ENCODE measurements at places on chromosomes 7 and 10.
A peak's percentile ranks its signal among the peaks of the same experiment; 100 is the strongest.

DNA sequence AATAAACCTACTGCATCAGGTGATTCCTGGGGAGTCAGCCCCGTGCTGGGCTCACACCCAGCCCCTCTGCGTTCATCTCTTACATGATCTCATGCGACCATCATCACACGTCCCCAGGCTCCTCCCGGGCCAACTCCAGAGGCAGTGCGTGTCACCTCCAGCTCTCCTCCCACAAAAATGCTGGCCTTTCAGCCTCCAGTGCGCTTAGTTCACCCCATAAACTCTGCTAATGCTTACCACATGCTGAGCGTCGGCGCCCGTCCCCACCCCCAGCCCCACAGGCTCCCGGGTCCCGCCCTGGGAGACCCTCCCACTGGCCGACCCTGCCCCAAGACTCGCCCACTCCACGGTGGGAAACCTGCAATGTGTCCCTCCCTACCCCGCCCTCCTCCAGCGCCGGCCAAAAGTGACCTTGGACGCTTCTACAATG lies 816 bp upstream of the SDK1 start:
- no peak for DNase-seq

DNA sequence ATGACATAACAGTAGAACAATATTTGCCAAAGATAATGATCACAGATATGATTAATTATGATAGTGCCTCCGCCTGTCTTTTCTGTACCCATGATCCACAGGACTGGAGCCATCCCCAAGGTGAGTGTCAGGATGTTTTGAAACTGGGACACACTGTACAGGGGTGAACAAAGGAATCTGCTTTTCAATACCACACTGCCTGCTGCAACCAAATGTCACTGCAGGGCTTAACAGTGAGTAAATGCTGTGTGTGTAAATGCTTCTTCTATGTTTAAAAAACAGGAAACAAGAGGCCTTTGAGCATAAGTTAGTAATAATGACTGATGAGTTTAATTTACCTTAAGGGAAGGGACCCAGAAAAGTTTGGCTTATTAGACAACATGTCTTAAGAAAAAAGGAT lies 65.2 kb downstream of the HBP1 start:
- DNase-seq, result no peak

DNA sequence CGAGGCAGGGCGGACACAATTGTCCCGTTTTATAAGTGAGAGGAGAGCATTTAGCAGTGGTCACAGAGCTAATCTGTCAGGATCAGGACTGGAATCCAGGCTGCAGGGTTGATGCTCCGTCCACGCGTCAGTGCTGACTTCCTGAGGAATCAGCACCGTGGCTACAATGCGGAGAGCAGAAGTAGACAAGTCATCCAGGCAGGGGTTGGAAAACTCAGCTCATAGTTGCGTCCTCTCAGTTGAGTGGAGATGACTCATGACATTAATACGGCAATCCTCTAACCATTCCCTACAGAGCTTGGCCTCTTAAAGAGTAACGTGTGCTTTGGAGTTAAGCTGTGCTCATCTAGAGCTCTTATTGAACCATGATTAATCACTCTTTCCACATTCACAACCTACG lies 17.1 kb upstream of the HTR5A start:
- DNase-seq, result no peak

GRCh38 chr10:33056828-33057596 lies 99.0 kb upstream of the ITGB1 start:
- DNase-seq, result no peak

DNA sequence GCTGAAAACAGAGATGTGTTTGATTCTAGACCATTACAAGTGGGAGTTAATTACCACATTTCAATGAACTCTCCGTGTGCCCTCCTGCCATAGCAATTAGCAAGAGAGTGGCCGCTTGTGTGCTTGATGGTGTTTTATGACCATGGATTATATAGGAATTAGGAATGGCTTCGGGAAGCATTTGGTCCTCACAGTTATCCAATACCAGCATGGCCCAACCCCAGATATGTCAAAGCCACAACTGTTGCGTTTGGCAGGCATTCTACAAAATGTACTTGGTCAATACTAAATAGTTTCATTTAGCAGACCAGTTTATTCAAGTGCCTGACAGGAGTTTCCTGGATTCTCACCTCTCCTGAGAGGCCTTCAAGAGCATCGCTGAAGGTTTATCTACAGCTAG lies 509.0 kb upstream of the GALNT17 start:
- no peak for DNase-seq

DNA sequence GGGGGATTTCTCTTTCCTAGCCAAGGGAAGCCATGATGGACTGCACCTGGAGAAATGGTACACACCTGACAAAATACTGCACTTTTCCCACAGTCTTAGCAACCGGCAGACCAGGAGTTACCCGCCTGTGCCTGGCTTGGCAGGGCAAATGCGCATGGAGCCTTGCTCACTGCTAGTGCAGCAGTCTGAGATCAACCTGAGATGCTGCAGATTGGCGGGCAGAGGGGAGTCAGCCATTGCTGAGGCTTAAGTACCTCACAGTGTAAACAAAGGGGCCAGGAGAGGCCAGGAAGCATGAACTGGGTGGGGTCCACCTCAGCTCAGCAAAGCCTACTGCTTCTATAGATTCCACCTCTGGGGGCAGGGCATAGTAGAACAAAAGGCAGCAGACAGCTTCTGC lies 49.4 kb downstream of the OR13A1 start:
- DNase-seq, result no peak

GRCh38 chr7:46672861-46673260 lies 751.8 kb upstream of the IGFBP3 start:
- DNase-seq, result no peak

- peak; percentile 34 for DNase-seq
These were observed 93.5 kb downstream of the PCGF5 start for GRCh38 chr10:91313796-91314485.

- DNase-seq, result no peak
These were observed 6.9 kb downstream of the NRAP start for GRCh38 chr10:113656896-113657295.

DNA sequence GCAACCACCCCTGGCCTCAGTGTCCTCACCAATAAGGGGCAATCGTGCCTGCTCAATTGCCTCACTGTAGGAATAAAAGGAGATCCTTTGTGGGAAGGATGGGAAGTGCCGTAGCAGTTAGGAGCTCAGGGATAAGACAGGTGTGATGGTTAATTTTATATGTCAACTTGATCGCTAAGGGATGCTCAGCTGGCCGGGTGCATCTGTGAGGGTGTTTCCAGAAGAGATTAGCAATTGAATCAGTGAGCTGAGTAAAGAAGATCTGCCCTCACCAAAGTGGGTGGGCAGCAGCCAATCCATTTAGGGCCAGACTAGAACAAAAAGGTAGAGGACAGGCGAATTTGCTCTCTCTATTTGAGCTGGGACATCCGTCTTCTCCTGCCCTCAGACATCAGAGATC lies 46.3 kb downstream of the BUB3 start:
- no peak for DNase-seq

- DNase-seq, result no peak
These were observed 16.0 kb downstream of the GPER1 start for GRCh38 chr7:1103789-1104515.

- no peak for DNase-seq
These were observed 616.6 kb downstream of the XPNPEP1 start for GRCh38 chr10:109306698-109307097.

- DNase-seq, result peak; percentile 91
These were observed 139.3 kb downstream of the C1GALT1 start for GRCh38 chr7:7321681-7322080.

GRCh38 chr7:142328551-142328950 lies 70.7 kb upstream of the PRSS58 start:
- DNase-seq, result no peak

GRCh38 chr7:151717415-151717814 lies 159.5 kb downstream of the PRKAG2 start:
- no peak for DNase-seq

Data from epithelial cell of esophagus (primary cell).